Heart left ventricle (tissue), 16 donors: ENCODE measurements at places on chromosomes 12 and 14. TPM values are rescaled to one million over a fixed set of nuclear protein-coding genes. Genes with fewer than 3 reads are reported as not detected.
A peak's percentile ranks its signal among the peaks of the same experiment; 100 is the strongest.

TCL1A gene
- not detected for polyA plus RNA-seq

KLRC3 gene
- polyA plus RNA-seq: not detected

DNA sequence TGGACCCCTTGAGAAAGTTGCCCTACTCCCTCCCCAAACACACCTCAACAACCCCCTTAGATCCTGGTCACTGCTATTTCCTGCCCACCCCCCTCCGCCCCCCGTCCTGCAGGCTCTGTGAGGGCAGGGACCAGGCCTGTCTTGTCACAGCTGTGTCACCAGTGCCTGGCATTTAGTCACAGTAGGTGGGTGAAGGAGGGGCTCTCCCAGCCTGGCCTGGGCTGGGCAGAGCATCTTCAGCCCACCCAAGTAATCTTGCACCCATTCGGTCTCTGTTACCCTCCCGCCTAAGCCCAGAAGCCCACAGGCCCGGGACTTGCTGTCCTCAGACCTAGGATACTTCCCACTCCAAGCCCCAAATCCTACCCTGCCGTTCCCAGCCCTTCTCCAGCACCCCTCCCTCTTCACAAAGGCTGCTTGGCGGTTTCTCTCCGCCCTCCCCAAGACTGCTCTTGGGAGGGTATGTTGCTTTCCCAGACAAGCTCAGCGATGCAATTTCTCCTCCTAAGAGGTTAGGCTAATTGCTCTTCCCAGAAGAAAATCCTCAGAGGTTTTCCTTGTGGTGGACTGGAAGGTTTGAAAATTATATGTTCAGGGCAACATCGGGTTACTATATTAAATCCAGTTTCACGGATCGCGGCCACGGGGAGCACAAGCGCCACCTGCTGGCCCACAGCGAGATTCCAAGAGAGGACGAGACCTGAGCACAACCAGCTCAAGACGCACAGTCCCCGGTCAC, 50.8 kb upstream of the ZFP36L1 start:
- DNase-seq: peak; percentile 90

DNA sequence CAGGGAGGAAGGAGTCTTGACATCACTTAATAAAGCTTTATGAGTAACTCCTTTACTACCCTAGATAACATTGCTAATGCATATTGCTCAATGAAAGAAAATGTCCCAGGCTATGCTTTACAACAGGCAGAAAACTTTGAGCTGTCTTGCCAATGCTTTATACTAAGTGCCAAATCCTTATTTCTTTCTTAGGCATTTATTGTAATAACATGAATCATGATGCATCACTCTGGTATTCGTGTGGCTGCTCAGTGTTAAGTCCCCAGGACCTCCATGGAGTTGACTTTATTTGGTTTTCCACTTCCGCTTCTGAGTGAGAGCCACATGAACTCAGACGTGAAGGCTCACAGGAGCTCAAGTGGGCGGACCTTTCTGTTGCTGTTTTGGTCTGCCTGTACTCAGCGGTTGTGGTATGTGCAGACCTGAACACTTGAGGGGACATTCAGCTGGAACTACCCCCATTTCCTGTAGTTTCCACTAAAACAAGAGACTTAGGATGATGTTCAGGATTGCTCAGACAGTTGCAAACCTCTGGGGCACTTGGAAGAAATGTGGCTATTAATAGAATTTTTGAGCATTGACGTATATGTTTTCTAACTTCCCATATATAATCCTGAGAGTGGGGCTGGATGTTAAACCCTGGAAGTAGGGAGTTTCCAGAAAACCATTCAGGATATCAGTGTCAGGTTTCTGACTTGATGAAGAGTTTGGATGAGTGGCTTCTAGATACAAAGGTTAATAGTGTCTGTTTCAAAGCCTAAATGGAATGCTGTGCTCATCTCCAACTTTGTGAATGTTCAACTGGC, 258.6 kb downstream of the MSRB3 start:
- DNase-seq: peak; percentile 26

- DNase-seq: no peak
These were observed 149.9 kb upstream of the BTG1 start for GRCh38 chr12:92295523-92295922.

GRCh38 chr12:51910691-51911090, 3.4 kb downstream of the ACVRL1 start:
- DNase-seq: no peak

- no peak for DNase-seq
These were observed 90.2 kb downstream of the KDM2B start for GRCh38 chr12:121490401-121491281.
